ENCODE measurements at places on chromosomes 7 and 10. TPM values are rescaled to one million over a fixed set of nuclear protein-coding genes. Genes with fewer than 3 reads are reported as not detected.

The GDF2 gene
- not detected for total RNA-seq

The ACHE gene
- total RNA-seq: 0.23 TPM

The PKD2L1 gene
- total RNA-seq: not detected

The UCMA gene
- total RNA-seq: not detected

The GARS1 gene
- 203 TPM for total RNA-seq

The C10orf105 gene
- total RNA-seq: 0.26 TPM

The PNLIPRP3 gene
- not detected for total RNA-seq

The PAPOLB gene
- total RNA-seq: 0.06 TPM

The DPCD gene
- 3.7 TPM for total RNA-seq

The TCERG1L gene
- 0.20 TPM for total RNA-seq

The HOGA1 gene
- not detected for total RNA-seq

The VSTM4 gene
- total RNA-seq: not detected

The GATA3 gene
- total RNA-seq: 61.5 TPM

The SLC26A5 gene
- not detected for total RNA-seq

Measured in activated CD8-positive, alpha-beta memory T cell treated with anti-CD3 and anti-CD28 coated beads, Interleukin-2, amount 10 ng/mL, durations not matched to agents 7 days and 5 days (primary cell).